ENCODE measurements at places on chromosomes 2 and 18.

GRCh38 chr2:206274434-206275311 is at the start of gene ZDBF2:
Gene ZDBF2 (plus strand): TSS chr2:206274663. CDS start chr2:206281850, 7,187 bp downstream.
- DNase-seq = no peak

DNA sequence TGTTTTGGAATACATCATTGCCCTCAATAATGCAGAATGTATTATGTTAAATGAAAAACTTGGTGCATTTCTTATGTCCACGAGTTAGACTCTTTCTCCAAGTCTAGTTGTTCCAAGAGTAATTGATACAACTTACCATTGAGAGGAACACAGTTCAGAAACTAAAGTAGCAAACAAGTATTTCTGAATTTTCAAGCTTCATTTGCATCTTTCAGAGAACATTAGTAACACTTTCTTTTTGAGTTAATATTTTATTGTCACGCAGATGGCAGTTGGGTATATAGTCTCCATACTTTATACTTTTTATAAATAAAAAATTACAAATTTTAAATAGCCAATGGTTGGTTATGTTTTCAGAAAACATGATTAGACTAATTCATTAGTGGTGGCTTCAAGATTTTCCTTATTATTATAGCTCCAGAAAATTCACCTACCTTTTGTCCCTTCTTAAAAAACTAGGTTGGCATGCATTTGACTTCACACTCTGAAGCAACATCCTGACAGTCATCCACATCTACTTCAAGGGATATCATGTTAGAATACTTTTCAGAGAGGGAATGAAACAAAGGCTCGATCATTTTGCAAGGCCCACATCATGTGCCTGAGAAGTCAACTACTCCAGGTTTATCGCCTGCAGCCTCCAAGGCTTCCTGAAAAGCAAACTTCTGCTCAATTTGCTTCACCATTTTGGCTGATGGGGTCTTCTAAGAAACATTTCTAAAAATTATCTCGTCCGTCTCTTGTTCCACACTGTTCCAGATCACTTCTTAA is 29.9 kb downstream of the LYPD6B start:
- no peak for DNase-seq

DNA sequence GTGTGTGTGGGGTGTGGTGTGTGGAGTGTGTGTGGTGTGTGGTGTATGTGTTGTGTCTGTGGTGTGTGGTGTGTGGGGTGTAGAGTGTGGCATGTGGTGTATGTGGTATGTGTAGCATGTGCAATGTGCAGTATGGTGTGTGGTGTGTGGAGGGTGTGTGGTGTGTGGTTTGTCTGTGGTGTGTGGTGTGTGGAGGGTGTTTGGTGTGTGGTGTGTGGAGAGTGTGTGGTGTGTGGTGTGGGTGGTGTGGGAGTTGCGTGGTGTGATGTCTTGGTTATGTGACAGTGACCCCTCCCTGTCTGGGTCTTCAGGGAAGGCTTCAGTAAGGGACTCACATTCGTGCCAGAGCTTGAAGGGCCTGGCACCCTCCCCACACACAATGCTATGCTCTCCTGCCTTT is 718.2 kb upstream of the SOX11 start:
- DNase-seq = no peak

DNA sequence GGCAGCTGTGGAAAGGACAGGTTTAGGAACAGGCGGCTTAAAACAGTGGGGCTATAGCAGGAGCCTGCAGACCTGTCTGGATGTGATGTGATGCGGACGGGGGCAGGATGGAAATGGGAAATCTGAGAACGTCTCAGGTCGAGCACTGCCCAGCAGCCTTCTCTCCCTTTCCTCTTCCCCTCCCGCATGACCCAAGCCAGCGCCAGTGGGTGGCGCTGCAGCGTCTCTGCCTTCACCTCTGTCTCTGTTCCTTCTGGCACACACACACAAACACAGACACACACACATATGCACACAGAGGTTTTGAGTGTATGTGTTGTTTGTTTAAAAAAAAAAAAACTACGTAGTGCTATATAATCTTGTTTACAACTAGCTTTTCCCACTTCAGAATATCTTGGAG is 82.0 kb upstream of the SLC66A3 start:
- DNase-seq = peak; percentile 42

DNA sequence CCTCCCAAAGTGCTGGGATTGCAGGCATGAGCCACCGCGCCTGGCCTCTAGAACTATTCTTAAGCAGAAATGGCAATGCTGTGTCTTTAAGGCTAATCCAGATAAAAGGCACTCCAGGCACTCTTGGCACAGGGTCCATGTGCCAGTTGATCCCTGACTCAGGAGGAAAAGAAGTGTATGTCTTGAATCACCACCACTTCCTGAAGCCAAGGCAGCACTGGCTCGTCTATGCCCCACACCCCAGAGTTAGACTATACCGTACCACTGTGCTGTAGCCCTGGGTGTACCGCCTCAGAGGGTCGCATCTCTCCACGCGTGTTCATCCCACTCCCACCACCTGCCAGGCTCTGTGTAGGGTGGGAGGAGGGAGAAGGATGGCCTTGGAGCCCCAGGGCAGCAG is 9.0 kb downstream of the TNFRSF11A start:
- no peak for DNase-seq

GRCh38 chr18:50679656-50680055 is 119.8 kb downstream of the MAPK4 start:
- no peak for DNase-seq

DNA sequence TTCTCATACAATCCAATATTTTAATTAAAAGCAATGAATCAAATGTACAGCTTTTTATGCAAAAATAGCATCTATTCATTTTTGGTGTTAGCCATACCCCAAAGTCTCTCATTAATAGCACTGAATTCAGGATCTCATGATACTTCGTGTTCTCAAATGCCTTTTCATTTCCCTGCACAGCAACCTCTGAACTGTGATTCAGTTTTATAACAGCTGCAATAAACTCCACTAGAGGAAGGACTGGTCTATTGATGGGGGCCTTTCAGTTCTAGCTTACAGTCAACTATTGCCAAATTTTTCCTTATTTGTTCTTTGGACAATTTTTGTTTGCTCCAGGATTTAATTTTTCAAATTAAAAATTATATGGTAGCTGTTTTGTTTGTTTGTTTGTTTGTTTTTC is 4.8 kb upstream of the TMEM87B start:
- no peak for DNase-seq

DNA sequence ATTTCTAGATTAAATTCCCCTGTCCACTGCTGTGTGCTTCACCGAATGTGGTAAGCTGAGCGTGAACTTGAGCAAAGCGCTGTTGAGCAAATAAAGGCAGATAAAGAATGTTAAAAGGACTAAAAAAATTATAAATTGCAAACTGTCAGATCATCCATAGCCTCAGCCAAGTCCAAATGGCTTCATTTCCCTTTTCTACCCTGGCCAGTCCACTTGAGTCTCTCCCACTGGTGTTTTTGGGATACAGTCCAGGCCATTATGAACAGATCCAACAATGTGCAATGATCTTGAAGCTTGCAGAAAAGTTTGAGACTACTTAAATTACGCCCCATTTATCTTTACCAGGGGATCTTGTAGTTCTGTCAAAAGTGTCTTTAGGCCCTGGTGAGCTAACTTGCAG is 254.6 kb upstream of the PIK3C3 start:
- DNase-seq = no peak
